GM23248 (cell line): ENCODE measurements at places on chromosomes 3 and 15. TPM values are rescaled to one million over a fixed set of nuclear protein-coding genes. Genes with fewer than 3 reads are reported as not detected.

- H3K4me3 ChIP-seq, result no peak overlapping the region
- no peaks in the 10 kb centered on the region for H3K27me3 ChIP-seq
- DNase-seq, result no peak
- no peak overlapping the region for H3K27ac ChIP-seq
- no peaks in the 10 kb centered on the region for H3K36me3 ChIP-seq
- peaks cover 26% of the 10 kb centered on the region for H3K4me1 ChIP-seq
Observed at GRCh38 chr3:54856271-54856670, 71.6 kb downstream of the LRTM1 start.

HYAL1 gene
- total RNA-seq, result 0.51 TPM in 1 of 2 replicates, not detected in the other

OR5K3 gene
- total RNA-seq, result not detected in 2 replicates

ST6GAL1 gene
- total RNA-seq, result not detected in 2 replicates

DNA sequence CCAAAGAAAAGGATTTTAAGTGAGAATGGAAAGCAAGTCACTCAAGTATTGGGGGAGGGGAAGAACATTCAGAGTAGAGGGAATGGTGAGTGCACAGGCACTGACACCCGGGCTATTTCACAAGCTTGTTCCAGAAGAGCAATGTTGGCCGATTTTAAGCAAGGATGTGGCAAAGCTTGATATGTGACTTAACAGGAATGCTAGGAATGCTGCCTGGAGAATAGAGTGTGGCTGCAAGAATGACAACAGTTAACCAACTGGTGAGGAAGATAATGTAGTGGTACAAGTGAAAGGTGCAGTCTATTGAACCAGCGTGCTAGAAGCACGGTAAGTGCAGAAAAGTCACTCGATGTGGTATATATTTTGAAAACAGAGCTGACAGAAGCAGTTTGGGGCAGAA is 6.2 kb upstream of the CCDC80 start:
- H3K27ac ChIP-seq, result peak overlapping the region; percentile 98
- H3K36me3 ChIP-seq, result no peaks in the 10 kb centered on the region
- peak; percentile 88 for DNase-seq
- peaks cover 84% of the 10 kb centered on the region for H3K4me1 ChIP-seq

CIP2A gene
- 13.7 and 13.9 TPM in 2 replicates for total RNA-seq

IL16 gene
- total RNA-seq, result under 0.01 and 0.32 TPM in 2 replicates

SCN5A gene
- 0.13 TPM in 1 of 2 replicates, not detected in the other for total RNA-seq

GRCh38 chr3:190504354-190505125 is 9.3 kb upstream of the IL1RAP start:
- H3K36me3 ChIP-seq, result no peaks in the 10 kb centered on the region
- no peak overlapping the region for H3K4me3 ChIP-seq
- no peak overlapping the region for H3K27ac ChIP-seq

GP5 gene
- 0.11 TPM in 1 of 2 replicates, not detected in the other for total RNA-seq

GRCh38 chr3:127324076-127324475 is 36.2 kb upstream of the PRR20G start:
- H3K27ac ChIP-seq, result no peak overlapping the region
- no peaks in the 10 kb centered on the region for H3K4me1 ChIP-seq
- no peak for DNase-seq

- no peak overlapping the region for H3K27ac ChIP-seq
- no peak for DNase-seq
- H3K36me3 ChIP-seq, result no peaks in the 10 kb centered on the region
- H3K4me1 ChIP-seq, result no peaks in the 10 kb centered on the region
- no peaks in the 10 kb centered on the region; the same call in none of the 2 replicates for H3K27me3 ChIP-seq
- no peak overlapping the region for H3K4me3 ChIP-seq
Observed at GRCh38 chr3:127207727-127208482, 15.0 kb downstream of the PRR23E start.

- no peaks in the 10 kb centered on the region for H3K27me3 ChIP-seq
- H3K4me3 ChIP-seq, result no peak overlapping the region
- no peaks in the 10 kb centered on the region for H3K36me3 ChIP-seq
- peak; percentile 78 for DNase-seq
- H3K27ac ChIP-seq, result no peak overlapping the region
- H3K4me1 ChIP-seq, result no peaks in the 10 kb centered on the region
Observed at GRCh38 chr15:91271565-91272153, 171.6 kb downstream of the SV2B start.

GRCh38 chr3:20316238-20316637 is 130.2 kb upstream of the SGO1 start:
- no peaks in the 10 kb centered on the region for H3K36me3 ChIP-seq
- no peak overlapping the region for H3K27ac ChIP-seq
- no peak overlapping the region for H3K4me3 ChIP-seq
- no peaks in the 10 kb centered on the region for H3K4me1 ChIP-seq

- H3K27me3 ChIP-seq, result no peaks in the 10 kb centered on the region
- H3K36me3 ChIP-seq, result no peaks in the 10 kb centered on the region
- no peaks in the 10 kb centered on the region for H3K4me1 ChIP-seq
- no peak overlapping the region for H3K4me3 ChIP-seq
- no peak for DNase-seq
Observed at GRCh38 chr3:179961703-179962078, 75.0 kb downstream of the PEX5L start.

DNA sequence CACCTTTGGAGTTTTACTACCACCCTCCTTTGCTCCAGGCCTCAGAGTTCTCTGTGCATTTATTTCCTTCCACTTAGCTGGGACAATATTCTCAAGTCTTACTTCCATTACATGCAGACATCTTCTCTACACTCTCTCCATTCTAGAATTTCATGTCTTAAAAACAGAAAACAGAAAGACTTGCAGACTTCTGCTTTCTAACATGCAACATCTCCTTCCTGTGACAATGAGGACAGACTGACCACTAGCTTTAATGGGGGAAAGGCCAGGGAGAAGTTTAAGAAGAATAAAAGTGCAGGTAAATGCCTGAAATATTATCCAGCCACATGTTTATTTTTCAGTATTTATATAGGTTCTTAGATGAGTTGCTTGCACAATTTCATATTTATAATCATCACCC is 17.1 kb upstream of the CSTA start:
- no peaks in the 10 kb centered on the region for H3K4me1 ChIP-seq
- no peak for DNase-seq
- no peaks in the 10 kb centered on the region for H3K36me3 ChIP-seq
- H3K27me3 ChIP-seq, result peaks cover 9% of the 10 kb centered on the region
- no peak overlapping the region for H3K27ac ChIP-seq

DNA sequence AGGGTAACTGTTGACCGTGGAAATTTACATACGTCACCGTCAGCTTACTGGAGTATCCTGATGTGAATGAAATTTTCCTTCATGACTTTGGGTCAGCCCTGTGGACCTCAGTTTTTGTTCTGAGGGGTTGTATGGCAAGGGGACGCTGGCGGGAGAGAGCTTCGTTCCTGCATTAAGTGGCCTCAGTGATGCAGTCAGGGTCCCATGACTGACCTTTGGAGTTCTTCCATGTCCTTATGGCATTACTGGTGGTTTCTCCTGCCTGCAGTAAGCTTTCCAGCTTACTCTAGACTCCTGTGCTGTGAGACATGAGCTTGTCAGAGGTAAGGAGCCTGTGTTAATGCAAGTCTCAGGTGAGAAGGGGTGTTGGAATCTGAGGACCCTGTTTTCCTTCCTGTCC is 1.8 kb downstream of the CD276 start:
- H3K4me1 ChIP-seq, result peaks cover 59% of the 10 kb centered on the region
- H3K27me3 ChIP-seq, result no peaks in the 10 kb centered on the region
- peak overlapping the region; percentile 80 for H3K4me3 ChIP-seq

DNA sequence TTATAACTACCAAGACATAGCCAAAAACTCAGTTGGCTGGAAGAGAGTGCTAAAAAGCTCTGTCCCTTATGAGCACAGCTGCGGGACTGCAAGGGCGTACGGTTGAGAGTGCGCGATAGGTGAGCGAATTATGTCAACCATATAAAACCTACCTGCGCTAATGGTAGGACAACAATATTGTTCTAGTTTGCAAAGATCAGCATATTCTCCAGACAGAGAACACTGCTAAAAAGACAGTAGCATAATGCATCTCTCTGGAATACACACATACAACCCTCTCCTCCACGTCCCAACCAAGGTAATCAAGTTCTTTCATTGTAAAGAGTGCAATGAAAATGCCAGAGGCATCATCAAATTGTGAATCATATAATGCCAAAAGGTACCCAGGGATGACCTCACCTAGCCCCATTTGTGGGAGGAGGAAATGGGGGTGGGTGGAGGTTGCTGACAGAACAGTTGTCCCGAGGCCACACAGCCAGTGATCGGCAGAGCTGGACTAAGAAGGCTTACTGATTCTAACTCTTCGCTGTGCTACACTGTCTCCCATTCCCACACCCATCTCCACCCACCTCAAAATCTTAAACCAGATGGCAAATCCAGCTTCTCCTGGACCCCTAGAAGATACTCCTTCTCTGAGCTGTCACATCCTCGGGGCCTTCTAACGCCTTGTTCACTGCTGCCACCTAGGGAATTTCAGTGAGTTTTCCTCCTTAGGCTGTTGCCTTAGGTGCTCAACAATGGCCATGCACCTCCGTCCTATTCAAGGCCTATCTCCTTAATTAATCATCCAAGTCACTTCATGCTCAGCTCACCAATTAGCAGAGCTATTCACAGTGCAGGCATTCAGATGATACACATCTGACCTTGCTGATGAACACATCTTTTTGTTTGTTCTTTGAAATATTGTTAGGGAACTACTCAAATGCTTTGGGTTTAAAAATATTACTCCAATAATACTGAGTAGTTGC is 60.7 kb downstream of the RPL22L1 start:
- DNase-seq, result peak; percentile 86
- peaks cover 50% of the 10 kb centered on the region for H3K4me1 ChIP-seq
- no peak overlapping the region; the same call in 1 of the 2 replicates for H3K4me3 ChIP-seq
- H3K27me3 ChIP-seq, result no peaks in the 10 kb centered on the region
- no peak overlapping the region for H3K27ac ChIP-seq

OR5K4 gene
- not detected in 2 replicates for total RNA-seq
